ENCODE measurements at places on chromosomes 1 and 21.

- DNase-seq: no peak
These were observed 30.1 kb downstream of the DOP1B start for GRCh38 chr21:36186506-36187399.

DNA sequence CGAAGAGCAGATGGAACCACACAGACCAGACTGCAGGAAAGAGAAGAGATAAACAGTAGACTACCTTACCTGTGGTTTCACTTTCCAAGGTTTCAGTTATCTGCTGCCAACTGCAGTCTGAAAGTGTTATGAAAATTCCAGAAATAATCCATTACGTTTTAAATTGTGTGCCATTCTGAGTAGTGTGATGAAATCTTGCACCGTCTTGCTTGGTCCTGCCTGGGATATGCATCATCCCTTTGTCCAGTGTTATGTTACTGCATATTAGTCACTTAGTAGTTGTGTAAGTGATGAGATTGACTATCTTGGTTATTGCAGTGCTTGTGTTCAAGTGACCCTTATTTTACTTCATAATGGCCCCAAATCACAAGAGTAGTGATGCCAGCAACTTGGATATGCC is 33.9 kb downstream of the DNAJC6 start:
- DNase-seq: no peak

DNA sequence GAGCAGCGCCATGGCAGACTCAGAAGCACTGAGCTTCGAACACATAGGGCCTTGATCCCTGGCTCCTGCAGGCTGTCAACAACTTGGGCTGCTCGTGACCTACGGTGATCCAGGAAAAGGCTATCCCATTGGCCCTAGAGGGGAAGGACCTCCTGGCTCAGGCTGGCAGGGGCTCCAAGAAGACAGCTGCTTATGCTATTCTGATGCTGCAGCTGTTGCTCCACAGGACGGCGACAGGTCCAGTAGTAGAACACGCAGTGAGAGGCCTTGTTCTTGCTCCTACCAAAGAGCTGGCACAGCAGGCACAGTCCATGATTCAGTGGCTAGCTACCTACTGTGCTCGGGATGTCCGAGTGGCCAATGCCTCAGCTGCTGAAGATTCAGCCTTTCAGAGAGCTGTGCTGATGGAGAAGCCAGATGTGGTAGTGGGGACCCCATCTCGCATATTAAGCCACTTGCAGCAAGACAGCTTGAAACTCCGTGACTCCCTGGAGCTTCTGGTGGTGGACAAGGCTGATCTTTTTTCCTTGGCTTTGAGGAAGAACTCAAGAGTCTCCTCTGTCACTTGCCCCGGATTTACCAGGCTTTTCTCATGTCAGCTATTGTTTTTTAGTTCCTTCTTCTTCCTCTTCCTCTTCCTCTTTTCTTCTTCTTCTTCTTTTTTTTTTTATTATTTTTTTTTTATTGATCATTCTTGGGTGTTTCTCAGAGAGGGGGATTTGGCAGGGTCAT is 18.9 kb downstream of the ITLN2 start:
- no peak for DNase-seq

DNA sequence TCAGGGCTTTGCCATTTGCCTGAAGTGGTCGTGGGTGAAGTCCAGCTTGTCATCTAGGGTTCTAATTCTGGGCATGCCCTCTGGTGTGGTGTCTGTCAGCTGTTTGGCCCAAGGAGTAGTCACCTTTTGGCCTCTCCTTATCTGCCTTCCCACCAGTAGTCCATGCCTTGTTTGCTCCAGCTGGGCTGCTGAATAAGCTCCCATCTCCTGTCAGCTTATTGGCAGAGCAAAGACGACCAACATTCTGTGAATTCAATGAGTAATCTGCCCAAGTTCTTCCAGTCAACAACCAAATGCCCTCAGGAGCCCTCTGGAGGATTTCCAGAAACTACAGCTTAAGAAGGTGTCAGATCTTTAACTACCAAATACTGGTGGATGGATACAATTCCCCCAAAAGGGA is 7.0 kb downstream of the BCAN start:
- DNase-seq: no peak

All from SIG-M5 (cell line).